GM03348 (cell line): ENCODE measurements at places on chromosomes 16 and 17.

DNA sequence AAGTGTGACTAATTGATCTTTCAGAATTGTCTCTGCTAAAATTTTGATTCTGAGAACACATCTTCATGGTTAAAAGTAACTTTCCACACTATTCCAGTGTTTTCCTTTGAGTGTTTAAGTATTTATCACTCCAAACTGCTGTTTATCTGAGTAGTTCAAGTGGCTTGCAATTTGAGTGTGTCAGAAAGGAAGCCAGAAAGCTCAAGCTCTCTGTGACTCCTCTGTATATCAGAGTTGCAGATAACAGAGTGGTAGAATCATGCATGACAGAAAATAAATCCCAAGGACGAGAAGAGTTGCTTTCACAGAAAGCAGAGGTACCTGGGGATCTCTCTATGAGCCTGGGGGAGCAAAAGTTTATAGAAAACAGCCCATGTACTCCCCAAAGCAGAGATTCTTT lies 130.0 kb downstream of the CYB561 start:
- DNase-seq: no peak

- DNase-seq: peak; percentile 35
Observed at GRCh38 chr17:1398028-1398427, 2.0 kb downstream of the YWHAE start.

DNA sequence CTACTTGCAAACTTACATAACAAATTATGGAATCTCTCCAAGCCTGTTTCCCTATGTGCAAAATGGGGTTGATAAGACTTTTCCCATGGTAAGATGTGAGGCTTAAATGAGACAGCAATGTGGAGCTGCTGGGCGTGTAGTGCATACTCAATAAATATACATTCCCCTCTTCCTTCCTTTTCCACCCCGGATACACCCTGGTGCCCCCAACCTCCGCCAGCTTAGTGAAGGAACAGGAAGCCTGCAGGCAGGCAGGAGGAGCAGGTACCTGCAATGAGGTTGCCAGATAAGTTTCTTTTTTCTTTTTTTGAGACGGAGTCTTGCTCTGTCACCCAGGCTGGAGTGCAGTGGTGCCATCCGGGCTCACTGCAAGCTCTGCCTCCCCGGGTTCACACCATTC lies 14.9 kb downstream of the C17orf50 start:
- no peak for DNase-seq

- no peak for DNase-seq
Observed at GRCh38 chr17:2611627-2612026, 18.2 kb downstream of the PAFAH1B1 start.

GRCh38 chr16:17607609-17608008 lies 136.8 kb upstream of the XYLT1 start:
- no peak for DNase-seq

DNA sequence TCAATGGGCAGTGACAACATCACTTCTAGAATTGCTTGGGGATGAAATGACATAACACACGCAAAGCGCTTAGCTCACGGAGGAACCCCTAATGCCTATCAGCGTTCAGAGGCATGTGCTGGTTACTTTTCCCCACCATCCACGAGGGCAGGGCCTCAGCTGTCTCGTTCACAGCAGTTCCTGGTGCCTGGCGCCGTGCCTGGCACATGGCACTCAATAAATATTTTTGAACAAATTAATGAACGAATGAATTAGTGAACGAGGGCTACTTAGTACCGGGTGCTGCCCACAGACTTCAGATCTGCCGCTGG lies 14.1 kb upstream of the CIBAR2 start:
- no peak for DNase-seq

GRCh38 chr16:29687755-29688154 lies 8.8 kb downstream of the QPRT start:
- no peak for DNase-seq

- peak; percentile 71 for DNase-seq
Observed at GRCh38 chr16:50603206-50604064, 55.2 kb downstream of the NKD1 start.

GRCh38 chr17:74682471-74683190 lies 30.1 kb downstream of the CD300LF start:
- DNase-seq: no peak

DNA sequence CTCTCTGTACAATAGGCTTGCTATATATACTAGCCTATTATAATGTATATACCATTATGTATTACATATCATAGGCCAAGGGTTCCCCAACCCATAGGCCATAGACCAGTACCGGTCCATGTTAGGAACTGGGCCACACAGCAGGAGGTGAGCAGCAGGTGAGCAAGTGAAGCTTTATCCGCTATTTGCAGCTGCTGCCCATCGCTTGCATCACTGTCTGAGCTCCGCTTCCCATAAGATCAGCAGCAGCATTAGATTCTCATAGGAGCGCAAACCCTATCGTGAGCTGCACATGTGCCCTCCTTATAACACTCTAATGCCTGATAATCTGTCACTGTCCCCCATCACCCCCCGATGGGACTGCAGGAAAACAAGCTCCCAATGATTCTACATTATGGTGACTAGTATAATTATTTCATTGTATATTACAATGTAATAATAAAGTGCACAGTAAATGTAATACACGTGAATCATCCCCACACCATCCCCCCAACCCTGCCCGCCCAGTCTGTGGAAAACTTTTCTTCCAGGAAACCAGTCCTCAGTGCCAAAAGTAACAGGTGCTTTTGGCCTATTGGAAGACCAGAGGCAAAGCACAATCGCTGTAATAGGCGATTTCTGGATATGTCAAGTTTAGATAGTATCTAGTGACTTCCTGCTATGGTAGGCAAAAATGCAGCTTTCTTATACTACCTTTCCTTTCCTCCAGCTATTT lies 84.1 kb downstream of the MYH11 start:
- no peak for DNase-seq

DNA sequence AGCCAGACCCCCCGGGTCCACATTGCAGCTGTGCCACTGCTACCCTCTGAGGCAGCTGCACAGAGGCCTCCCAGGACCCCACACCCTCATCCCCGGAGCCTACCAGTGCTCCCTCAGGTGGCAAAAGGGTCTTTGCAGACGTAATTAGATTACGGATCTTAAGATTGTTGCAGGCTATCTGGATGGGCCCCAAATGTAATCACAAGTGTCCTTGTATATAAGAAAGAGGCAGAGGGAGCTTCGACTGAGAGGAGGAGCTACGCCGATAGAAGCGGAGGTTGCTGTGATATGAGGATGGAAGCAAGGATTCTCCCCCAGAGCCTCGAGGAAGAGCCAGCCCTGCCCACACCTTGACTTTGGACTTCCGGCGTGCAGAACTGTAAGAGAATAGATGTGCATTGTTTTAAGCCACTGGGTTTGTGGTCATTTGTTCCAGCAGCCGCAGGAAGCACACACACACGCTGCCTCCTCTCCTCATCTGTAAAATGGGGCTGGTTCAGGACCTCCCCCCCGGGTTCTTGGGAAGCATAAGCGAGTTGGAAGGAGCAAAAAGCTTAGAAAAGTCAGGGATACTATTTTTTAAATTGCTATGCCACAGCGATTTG lies 10.5 kb upstream of the RAI1 start:
- no peak for DNase-seq

DNA sequence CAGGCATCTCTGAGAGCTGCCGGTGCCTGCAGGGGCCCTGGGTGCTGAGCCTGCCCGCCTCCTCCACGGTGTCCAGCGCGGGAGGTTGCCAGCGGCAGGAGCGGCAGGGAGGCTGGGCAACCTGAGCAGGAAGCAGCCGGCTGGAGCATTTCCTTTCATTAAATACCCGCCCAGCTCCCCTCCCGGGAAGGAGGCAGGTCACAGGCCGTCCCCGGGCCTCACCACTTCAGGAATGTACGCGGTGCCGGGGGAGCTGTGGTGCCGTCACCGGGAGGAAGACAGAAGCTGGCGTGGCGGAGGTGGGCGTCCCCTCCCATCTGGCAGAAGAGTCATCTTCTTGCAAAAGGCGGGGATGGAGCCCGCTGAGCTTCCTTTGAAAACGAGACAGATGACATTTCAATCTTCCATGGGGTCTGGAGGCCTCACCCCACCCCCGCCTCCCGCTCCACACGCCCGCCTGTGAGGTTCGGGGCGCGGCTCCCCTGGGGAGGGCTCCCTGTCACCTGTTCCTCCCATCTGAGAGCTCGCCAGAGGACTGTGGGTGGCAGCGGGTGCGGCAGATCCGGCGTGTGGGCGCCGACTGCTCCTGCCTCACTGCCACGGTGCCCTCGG lies 16.0 kb downstream of the SOX8 start:
- no peak for DNase-seq
